Astrocyte (in vitro differentiated cells and primary cell): ENCODE measurements at places on chromosomes 2 and 18.

- DNase-seq: no peak
Measured at GRCh38 chr2:151241224-151241623, 20.4 kb downstream of the RBM43 start.

- DNase-seq: no peak
Measured at GRCh38 chr2:36741188-36741837, 44.8 kb downstream of the VIT start.

- DNase-seq: no peak
Measured at GRCh38 chr2:198405311-198405710, 600.9 kb downstream of the PLCL1 start.

GRCh38 chr2:235230821-235231601, 262.8 kb upstream of the AGAP1 start:
- peak; percentile 12 for DNase-seq

DNA sequence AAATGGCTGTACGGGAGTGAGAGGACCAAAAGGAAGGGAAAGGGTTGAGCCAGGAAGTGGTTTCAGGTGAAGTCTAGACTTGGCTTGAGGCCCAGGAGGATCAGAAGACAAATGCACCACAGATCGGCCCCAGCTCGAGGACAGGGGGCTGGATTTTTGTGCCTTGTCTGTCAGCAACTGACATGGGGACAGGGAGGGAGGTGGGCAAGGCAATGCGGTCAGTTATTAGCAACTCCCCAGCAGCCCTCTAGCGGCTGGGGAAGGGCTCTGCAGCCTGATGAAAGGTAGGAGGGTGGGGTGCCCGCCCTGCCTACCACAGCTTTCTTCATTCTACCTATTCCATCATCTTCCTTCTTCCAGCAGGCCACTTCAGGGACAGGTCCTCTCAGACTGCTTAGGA, 50.0 kb downstream of the CPO start:
- DNase-seq: no peak

DNA sequence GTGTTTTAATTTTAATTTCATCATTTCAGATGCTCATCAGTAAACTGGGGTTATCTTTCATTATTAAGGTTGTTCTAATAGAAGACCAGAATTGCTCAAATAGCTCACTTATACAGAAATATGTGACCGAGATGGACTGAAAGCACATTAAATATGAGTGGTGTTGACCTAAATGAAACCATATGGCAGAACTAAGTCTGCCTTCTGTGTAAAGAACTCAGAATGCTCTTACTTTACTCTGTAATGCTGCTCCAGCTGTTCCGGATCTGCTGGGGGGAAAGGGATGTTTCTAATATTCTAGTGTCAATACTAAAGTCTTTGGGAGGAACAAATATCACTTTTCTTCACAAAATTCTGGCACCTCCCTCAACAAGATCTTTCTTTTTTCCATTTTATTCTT, 131.0 kb downstream of the DPP4 start:
- DNase-seq: no peak

GRCh38 chr18:57901825-57902589, 98.9 kb upstream of the ATP8B1 start:
- no peak for DNase-seq
